ENCODE measurements at places on chromosomes 7 and 10.

DNA sequence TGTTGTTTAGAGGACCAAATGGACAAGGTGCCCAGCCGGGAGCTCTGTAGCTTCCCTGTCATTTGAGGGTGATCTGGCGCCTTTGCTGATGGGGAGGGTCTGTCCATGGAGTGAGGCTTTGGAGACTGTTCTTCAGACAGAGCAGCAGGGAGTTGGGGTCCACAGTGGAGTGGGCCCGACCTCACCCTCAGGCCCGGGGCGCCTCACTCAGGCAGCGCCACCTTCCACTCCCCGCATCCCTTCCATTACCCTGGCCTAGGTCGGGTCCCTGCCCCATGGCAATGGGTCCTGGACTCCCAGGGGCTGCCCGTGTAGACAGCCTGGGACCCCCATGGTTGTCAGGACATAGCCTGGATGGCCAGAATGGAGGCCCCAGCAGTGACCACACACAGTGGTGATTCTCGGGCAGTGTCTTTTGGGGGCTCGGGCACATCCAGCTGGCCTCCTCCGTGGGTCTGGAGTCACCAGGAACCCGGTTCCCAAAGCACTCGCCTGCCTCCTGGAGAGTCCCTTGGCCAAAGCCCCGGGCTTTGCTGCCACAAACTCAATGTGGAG is 38.5 kb downstream of the TCERG1L start:
- DNase-seq: no peak

- DNase-seq: no peak
These were observed 7.8 kb downstream of the PHYH start for GRCh38 chr10:13291821-13292773.

DNA sequence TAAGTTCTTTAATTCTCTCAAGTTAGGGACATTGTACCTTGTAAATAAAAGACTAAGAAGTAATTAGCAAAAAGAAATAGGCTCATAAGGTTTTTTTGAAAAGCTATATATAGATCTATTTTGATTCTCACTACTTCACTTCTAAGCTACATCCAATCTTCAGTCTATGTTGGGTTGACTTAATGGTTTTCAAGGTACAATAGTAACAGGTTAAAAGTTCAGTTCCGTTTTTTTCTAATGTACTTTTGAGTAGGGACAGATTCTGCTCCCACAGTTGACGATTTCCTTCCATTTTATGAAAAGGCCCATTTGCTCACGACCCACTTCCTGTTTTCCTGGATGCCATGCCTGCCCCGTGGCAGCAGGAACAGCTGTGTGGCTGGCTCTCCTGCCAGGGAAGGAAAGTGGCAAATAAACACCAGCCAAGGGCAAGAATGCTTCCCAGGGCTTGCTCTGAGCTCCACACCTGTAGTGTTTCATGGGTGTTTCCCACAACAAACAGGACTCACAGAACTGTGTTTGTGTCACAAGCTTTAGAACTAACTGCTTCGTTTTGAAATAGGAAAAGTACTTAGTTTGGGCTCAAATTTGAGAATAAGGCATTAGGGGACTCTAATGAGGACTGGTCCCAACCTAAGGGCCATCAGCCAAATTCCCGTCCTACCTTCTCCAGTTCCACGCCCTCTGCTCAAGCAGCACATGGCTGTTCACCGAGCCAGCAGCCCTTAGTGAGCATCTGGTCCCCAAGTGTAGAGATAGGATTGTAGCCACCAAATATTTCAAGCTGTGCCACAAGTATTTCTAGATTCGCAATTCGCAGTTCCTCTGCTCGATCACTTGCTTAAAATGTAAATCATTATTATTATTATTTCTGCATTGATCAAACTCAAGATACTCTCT is 240.7 kb downstream of the COBL start:
- DNase-seq: no peak

GRCh38 chr7:158072991-158073730 is 514.5 kb downstream of the PTPRN2 start:
- no peak for DNase-seq
